Amniotic stem cell (primary cell): ENCODE measurements at places on chromosomes 2 and 18.

DNA sequence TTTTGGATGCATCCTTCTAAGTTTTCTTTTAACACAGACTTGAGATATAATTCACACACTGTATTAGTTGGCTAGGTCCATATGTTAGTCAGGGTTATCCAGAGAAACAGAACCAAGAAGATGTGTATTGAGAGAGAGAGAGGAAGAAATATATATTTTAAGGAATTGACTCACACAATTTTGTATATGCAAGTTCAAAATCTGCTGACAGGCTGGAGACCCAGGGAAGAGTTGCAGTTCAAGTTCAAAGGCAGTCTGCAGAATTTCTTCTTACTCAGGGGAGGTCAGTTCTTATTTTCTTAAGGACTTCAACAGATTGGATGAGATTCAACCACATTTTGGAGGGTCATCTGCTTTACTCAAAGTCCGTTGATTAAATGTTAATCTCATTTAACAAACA is 23.0 kb upstream of the MRO start:
- no peak for DNase-seq

DNA sequence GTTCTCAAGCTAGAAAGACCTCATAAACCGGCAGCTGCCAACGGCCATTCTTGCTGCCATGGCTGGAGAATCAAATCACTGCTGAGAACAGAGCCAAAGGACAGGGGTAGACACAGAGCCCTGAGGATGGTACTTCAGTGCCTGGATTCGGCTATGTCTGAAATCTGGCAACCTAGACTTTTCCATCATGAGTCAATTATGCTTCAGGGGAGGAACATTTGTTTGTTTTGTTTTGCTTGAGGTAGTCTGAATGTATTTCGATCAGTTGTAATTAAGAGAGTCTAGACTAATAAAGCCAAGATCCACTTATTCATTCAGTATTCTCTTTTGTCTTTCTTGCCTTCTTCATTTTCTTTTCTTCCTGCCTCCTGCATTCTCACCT is 122.8 kb upstream of the SH3BP4 start:
- no peak for DNase-seq

DNA sequence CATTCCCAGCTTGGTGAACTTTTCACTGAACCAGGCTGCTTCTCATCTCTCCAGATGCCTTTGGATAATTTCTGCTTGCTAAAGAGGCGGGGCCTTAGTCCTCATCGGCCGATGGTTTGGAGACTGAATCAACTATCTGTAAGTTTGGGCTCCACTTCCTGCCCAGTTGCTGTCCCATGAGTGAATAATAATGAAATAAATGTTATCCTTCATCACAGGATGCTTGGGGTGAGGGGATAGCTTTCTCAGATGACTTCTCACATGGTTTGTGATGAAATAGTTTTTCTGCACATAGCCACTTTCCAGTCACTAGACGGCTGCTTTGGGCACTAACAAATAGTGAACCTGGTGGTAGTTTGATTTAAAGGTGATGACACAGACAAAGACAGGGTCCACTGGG is 376.6 kb upstream of the TRIB2 start:
- DNase-seq, result peak; percentile 7

GRCh38 chr2:197445746-197446145 is 7.6 kb upstream of the COQ10B start:
- no peak for DNase-seq

- DNase-seq, result no peak
These were observed 159.5 kb downstream of the COL6A3 start for GRCh38 chr2:237254369-237254861.

DNA sequence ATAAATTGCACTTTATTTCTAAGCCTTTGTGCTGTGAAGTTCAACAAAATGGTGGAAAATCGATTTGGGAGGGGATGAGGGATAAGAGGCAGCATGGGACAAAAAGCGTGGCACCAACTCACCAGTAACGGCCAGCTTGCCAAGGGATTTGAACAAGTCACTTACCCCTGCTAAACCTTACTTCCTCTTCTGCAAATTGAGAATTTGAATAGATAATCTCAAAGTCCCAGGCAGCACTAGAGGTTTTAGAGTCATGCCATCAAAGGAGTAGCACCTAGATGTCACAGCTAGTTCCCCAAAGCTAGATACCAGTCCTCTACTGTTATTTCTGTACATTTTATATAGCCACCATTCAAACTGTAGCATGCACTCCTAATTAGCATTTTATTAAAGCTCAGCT is 83.7 kb upstream of the VRK2 start:
- no peak for DNase-seq

- peak; percentile 80 for DNase-seq
These were observed 143.5 kb upstream of the LMAN1 start for GRCh38 chr18:59502274-59503175.

- no peak for DNase-seq
These were observed 402.8 kb upstream of the SYT4 start for GRCh38 chr18:43680096-43680495.

GRCh38 chr2:156340377-156340776 is 7.9 kb upstream of the NR4A2 start:
- no peak for DNase-seq

DNA sequence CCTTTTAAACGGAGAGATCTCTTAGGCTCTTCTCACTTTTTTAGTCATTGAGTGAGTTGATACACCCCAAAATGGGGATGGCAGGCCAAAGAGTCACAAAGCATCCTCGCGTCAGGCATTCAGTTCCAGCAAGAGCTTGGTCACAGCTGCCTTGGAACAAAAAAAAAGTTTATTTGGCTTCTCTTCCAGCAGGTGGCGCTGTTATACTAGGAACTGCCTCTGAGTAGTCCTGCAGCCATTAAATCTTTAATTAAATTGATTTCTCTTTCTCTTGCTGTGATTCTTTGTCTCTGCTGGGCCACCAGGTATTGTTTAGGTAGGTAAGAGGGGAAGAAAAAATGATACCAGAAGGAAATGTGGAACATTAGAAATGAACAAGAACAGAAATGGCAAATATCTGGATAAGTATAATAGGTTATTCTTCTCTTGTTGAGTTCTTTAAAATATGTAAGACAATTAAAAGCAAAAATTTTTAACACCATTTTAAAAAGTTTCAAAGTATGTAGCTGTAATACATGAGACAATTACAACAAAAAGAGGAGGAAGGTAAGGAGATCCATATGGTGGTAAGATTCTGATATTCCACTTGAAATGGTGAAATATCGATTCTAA is 175.1 kb downstream of the GALNT1 start:
- DNase-seq, result peak; percentile 42

GRCh38 chr2:125526093-125526492 is 1129.9 kb upstream of the GYPC start:
- no peak for DNase-seq

DNA sequence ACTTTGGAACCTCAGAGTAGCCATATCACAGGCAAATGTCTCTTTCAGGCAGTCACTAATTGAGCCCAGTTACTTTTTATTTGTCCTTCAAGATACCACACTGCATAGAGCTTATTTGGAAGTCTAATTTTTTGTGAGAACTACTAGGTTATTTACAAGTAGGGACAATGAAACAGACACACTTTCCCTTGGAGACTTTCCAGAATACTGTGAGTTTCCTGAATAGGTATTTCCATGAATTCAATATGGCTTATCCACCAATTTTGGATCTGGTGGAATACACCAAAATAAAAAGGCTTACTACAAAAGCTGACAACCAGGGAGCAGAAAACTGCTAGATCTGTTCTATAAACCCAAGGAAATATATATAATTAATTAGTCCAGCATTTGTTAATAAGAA is 83.3 kb downstream of the NRXN1 start:
- no peak for DNase-seq

GRCh38 chr2:238914648-238915015 is 66.7 kb downstream of the TWIST2 start:
- DNase-seq, result peak; percentile 22

DNA sequence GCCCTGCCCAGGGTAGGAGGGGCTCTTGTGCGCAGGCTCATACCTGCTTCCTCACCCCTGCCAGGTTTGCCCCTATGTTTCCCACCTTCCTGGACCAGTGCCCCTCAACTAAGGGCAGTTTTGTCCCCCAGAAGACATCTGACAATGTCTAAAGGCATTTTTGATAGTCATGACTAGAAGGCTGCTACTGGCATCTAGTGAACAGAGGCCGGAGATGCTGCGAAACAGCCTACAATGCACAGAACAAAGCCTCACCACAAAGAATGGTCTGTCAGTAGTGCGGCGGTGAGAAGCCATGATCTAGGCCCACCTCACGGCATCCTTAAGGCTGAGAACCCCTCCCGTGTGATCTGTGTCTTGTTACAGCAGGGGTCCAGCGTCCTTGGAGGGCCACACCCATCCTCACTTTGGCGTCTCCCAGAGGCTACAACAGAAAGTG is 96.0 kb downstream of the TMEM17 start:
- DNase-seq, result no peak

GRCh38 chr2:101307950-101308431 is 510 bp downstream of the RNF149 start:
- no peak for DNase-seq

DNA sequence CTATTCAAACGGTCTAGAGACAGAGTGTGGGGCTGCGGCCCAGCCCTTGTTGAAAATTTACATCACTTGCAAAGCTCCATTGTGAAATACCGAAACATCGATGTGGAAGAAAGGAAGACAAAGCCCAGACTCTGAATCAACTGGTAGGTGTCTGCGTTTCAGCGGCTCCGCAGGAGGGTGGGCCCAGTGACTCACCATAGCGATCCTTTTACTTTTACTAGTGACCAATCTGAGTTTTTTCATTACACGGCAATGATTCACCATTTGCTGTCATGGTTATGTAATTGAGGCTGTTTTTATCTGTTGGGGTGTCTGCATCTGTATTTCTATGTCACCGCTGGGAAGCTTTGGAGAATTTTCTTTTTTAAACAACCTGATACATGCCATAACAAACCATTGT is 66.6 kb upstream of the ODC1 start:
- no peak for DNase-seq

GRCh38 chr18:69777248-69777647 is 170.4 kb downstream of the CD226 start:
- DNase-seq, result no peak

DNA sequence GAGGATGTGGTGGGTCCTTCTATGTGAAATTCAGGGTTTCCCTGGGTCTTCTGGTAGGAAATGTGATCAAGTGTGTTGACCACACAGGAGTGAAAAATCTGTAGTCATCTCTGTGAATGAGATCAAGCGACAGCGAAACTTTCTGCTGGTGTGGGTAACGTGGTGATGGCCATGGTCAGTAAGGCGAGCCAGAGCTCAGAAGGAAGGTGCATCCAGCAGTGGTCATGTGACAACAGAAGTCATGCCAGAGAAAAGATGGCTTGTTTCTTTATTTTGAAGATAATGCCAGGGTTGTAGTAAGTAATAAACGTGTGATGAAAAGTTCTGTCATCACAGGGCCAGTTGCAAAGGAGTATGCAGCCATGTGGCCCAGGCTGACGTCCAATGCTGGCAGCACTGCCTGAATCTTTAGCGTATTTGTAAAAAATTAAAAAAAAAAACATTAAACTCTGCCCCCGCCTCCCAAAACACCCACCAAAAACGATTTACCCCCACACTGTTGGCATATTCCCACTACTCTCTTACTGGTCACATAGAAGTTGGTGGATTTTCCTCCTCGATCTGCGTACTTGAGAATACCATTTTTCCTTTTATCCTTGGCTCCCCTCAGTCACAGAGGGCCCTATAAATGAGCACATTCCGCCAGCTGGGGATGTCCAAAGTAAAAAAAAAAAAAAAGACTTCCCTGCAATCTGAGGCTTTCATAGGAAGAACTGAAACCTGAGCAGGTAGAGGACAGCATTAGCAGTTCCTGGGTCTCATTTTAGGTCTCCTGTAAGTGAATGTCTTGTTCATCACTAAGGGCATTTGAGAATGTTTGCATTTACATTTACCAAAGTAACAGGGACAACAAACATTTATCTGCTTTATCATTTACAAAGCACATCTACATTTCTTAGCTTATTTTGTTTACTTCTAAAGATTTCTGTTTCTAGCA is 70.6 kb downstream of the SLC4A3 start:
- DNase-seq, result no peak

DNA sequence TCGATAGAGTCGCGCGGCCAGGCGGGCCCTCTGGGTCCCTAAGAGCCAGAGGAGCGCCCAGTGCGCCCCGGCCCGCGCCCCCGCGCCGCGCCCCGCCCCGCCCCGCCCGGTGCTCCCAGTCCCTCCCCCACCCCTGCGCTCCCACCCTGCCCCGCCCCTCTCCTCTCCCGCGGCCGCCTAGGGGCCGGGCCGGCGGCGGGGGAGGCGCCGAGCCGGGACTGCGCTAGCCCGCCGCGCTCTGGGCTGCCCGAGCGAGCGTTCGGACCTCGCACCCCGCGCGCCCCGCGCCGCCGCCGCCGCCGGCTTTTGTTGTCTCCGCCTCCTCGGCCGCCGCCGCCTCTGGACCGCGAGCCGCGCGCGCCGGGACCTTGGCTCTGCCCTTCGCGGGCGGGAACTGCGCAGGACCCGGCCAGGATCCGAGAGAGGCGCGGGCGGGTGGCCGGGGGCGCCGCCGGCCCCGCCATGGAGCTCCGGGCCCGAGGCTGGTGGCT is at the start of gene GPC1:
Gene GPC1, plus strand, starts transcription at position 207 of the 491 bp plus-strand sequence. Its CDS starts 256 bp downstream, at position 463.
- peak; percentile 71 for DNase-seq

- no peak for DNase-seq
These were observed 267.5 kb downstream of the TGIF1 start for GRCh38 chr18:3717376-3718025.

DNA sequence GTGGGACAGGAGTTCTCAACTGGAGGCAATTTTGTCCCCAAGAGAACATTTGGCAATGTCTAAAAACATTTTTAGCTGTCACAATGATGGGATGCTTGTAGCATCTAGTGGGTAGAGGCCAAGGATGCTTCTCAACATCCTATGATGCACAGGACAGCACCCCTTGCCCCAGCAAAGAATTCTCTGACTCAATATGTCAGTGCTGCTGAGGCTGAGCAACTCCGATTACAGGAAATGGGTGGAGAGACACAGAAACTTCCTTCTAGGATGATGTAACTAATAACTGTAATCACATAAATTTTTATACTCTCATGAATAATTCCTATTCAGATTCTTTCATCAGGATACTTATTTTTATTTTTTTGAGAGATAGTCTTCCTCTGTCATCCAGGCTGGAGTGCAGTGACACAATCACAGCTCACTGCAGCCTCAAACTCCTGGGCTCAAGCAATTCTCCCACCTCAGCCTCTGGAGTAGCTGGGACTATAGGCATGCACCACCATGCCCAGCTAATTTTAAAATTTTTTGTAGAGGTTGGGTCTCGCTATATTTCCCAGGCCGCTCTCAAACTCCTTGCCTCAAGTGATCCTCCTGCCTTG is 120.3 kb upstream of the ACAA2 start:
- DNase-seq, result no peak

GRCh38 chr2:16330012-16330411 is 335.6 kb downstream of the CYRIA start:
- no peak for DNase-seq

DNA sequence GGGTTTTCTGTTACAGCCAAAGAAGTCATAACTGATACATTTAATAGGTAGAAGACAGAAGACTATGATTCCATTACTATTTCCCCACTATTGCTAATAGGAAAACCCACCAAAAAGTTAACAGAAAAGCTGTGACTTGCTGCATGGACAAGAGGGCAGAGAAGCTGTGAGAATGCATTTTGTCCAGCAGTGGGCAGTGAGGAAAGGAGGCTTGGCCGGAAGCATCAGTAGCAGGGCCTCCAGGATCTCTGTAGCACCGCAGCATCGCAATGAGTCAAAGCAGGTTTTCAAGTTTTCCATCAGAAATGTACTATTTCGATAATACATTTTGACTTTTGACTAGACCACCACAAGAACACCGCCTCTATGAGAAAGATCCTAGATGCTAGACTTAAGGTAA is 24.9 kb downstream of the MYO5B start:
- DNase-seq, result no peak

GRCh38 chr18:62324917-62325805 is at the start of gene TNFRSF11A:
TNFRSF11A (plus strand) TSS chr18:62325310; CDS start chr18:62325353, 43 bp downstream.
- DNase-seq, result no peak

- no peak for DNase-seq
These were observed 778 bp downstream of the BBS5 start for GRCh38 chr2:169480079-169480465.
